ENCODE measurements at places on chromosomes 5 and 9.
A peak's percentile ranks its signal among the peaks of the same experiment; 100 is the strongest.

GRCh38 chr9:87278971-87279733 is 218.5 kb upstream of the DAPK1 start:
- DNase-seq, result no peak

GRCh38 chr5:150335778-150336177 is 21.7 kb upstream of the TCOF1 start:
- no peak for DNase-seq

DNA sequence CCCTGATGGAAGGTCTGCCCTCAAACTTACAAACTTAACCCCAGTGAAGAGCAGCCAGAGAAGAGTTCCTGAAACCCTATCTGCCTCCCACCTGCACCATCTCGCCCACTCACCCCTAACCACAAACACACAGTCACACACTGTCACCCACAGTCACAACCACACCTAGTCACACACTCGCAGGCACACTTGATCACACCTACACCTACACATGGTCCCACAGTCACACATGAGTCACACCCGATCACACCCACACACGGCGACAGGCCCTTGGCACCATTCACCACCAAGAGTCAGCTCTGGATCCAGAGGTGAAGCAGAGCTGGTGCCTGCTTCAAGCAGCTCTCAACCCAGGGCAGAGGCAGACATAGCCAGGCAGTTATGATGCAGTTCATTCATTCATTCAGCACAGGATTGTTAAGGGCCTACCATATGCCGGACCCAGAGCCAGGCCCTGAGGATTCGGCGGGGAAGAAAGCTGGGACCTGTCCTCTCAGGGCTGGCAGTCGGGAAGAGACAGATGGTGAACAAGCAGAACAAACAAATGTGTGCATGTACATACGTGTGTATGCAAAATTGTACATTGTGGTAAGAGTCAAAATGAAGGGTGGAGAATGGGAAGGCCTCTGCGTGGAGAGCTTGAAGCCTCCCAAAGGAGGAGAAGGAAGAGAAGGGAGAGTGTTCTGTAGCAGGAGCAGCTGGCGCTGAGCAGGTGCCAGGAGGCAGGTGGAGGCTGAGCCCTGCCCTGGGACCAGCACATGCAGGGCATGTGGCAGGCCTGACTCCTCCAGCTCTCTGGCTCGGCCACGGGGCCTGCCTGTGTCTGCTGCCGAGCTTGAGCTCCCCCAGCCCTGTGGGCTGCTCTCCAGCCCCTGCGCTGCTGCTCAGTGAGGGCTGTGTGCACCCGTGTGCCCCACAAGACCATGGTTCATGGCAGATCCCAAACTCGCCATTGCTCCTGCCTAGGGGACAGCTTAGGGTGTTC is 6.4 kb downstream of the TSPAN17 start:
- DNase-seq, result peak; percentile 48

GRCh38 chr9:136847826-136848392 is 1.3 kb upstream of the PHPT1 start:
- peak; percentile 74 for DNase-seq

GRCh38 chr9:16309469-16310271 is 560.8 kb downstream of the BNC2 start:
- DNase-seq, result no peak

GRCh38 chr9:16633794-16634193 is 236.7 kb downstream of the BNC2 start:
- no peak for DNase-seq

DNA sequence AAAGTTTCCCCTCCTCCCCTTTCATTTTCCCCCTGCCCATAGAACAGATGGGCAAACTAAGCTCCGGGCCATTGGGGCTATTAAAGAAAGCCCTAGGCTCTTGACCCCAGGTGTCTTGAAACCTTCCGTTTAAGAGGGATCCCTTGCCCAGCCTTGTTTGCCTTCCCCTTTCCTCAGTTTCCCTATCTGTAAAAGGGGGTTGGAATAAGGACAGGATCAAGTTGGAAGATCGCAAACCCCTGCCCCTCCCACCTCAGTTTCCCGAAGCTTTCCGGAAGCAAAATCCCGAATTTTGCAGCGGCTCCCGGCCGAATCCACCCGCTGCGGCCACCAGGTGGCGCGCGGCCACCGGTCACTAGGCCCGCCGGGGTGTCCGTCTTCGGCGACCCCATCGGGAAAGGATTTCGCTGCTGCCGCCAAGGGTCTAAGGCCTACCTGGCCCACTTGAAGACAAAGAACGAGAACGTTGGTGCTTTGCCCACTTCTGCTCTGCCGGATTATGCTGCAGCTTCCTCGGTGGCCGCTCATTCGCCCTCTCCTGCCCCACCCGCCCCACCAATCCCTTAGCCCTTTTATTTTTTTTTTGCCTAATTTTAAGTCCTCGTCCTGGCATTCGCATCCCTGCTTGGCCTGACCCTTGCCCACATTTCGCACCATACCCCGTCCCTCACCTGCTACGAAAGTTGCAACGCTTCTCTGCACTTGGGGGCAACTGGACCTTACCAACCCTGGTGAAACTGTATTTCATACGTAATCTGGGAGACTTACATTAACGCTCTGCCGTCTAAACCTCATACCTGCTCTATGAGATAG is 962 bp upstream of the NR6A1 start:
- peak; percentile 70 for DNase-seq

DNA sequence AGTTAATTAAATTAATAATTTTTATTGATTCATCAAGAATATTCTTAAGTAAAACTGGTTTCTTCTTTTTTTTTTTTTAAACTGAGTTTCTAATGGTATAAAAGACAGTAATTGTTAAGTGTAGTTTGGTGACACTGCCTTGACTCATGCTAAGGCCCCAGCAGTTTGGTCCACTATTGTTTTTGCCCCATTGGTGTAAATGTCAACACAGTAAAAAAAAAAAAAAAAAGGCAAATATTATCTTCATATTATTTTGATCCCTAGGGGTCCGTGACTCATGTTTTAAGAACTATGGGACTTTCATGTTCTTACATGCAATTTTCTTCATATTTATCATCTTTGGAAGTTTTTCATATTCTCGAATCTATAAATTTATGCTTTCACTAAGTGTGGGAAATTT is 29.2 kb upstream of the JAK2 start:
- DNase-seq, result no peak

DNA sequence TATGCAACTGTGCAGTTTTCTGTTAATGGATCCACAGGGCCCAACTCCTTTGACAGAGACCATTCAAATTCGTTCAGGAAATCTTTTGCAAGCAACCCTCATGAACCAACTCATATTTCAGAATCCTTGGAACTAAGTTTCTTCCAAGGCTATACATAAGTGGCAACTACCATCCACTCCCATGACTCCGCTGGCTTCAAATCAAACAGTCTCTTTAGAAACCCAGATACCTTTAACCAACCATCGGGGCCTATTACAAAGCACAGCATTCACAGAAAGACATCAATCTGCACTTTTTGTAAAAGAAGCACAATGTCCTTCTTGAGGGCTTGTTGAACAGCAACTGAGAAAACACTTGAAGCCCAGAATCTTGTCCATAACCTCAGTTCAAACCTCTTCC is 526.9 kb downstream of the DTWD2 start:
- no peak for DNase-seq

- DNase-seq, result no peak
Measured at GRCh38 chr5:5291357-5291756, 131.1 kb upstream of the ICE1 start.

GRCh38 chr5:81427566-81427965 is 33.6 kb upstream of the ACOT12 start:
- no peak for DNase-seq

DNA sequence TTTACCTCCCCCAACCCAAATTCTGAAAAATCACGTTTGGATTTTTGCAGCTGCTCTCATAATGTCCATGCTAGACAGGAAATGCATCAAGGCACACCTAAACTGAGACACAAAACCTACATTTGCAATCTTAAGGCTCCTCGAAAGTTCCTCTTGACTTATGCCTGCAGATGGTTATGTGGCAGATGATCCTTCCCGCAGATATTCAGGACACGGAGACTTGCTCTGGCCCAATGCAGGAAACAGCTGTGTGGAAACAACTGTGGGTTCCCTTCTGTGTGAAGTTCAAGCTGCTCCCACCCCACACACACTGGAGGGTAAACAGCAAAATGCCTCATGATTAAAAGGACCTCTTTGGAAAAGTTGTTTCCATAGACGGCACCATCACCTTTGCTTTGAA is 253.8 kb downstream of the EBF1 start:
- DNase-seq, result no peak

DNA sequence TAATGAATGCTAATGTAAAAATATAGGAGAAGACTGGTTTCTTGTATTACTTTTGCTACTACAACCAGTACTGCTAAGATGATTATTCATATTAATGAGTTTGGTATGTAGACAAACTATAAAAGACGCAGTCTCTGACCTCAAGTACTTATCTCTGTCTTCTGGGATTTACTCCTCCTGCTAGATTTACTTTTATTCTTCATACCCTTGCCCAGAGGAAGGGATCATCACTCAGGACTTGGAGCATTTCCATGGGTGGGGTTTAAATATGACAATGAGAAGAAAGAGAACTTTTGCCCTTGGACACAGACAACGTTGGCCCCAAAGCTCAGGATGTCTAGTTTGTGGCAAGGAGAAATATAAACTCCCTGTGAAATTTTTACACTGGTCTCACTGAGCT is 126.1 kb downstream of the BNC2 start:
- DNase-seq, result no peak

- DNase-seq, result no peak
Measured at GRCh38 chr9:17349831-17350230, 215.0 kb downstream of the CNTLN start.

- peak; percentile 51 for DNase-seq
Measured at GRCh38 chr5:158435161-158435616, 576.2 kb upstream of the CLINT1 start.

Data from B cell (primary cell).